ENCODE measurements at places on chromosomes 13 and 19. TPM values are rescaled to one million over a fixed set of nuclear protein-coding genes. Genes with fewer than 3 reads are reported as not detected.

DNA sequence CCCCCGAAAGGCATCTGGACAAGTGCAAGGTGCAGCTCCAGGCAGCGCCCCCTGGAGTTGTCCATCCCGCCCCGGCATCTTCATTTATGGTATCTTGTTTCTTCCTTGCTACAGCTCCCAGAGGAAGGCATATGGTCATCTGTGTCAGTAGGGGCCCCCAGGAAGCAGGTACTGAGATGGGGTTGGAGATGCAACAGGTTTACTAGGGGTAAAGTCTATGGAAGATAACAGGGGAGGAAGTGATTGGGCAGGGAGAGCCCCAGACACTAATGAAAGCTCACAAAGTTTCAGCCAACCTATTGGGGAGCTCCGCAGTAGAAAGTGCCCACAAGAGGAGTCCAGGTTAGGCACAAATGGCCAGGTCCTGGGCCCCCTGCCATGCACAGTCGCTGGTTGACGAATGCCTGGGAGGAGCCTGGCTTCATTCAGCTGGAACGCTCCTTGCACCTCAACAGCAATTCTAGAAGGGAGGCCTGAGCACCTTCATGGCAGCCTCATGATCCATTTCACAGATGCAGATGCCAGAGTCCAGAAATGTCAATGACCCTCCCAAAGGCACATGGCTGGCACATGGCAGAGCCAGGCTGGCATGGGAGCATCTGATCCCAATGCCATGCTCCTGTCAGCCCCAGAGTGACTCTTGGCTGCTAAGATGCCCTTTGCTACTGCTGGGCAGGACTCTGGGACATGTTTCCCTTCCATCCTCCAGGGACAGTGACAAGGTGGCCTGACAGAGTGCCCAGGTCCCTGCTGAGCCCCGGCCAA, 23.8 kb upstream of the PEPD start:
- no peak for DNase-seq

DNA sequence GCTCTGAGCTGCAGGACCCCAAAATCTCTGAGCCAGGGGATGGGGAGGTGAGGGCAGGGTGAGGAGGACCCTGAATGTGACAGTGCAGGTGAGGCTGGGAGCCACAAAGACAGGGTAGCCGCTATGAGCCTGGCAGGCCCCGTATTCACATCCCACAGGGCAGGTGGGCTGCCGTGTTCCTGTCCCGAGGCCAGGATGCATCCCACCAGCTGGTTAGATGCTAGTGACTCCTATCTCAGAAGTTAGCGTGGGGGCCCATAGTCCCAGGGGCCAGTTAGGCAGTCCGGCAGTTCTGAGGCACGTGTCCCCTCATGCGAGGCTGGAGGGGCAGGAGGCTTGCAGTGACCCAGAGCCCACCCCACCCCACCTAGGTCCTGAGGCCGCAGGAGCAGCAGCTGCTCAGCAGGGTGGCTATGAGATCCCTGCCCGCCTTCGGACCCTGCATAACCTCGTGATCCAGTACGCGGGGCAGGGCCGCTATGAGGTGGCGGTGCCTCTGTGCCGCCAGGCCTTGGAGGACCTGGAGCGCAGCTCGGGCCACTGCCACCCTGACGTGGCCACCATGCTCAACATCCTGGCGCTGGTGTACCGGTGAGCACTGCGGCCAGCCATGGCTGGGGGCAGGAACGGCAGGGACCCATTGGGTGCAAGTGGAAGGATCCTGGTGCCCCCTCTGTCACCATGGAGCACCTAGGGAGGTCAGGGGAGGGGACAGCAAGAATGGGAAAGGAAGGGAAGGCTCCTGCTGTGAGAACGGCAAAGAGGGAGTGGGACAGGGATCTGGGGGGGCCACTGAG, 7.2 kb downstream of the KLC3 start:
- no peak for DNase-seq

DNA sequence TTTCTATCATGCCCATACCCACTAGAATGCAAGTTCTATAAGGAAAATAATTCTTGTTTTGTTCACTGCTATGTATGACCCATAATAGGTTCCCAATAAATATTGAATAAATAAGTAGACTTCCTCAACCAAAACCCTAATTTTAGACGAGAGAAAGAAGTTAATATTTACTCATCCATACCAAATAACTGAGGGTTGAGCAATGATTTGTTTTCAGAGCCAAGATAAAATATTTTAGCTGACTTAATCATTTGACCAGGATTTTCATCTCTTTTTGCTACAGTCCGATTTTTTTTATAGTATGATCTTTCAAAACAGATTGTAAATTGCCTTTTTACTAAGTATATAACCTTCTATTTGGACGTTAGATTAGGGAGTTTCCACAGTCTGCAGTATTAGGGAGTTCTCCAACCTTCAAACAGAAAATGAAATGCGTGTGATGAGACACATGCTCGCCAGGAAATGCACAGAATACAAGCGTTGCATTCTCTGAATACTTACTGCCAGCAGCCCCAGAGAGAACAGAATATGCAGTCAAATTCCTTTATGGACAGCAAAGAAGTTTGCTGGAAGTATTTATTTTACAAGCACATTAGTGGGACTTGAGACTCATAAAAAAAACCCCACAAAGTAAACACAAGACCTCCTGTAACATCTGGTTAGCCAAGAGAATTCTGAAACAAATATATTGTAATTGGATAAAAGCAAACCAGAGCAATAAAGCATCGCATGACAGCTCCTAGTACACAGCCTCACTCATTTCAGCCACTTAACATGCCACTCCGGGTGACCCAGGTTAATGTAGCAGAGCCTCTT, 230.0 kb downstream of the MYO16 start:
- peak; percentile 87 for DNase-seq

The CFAP97D2 gene
- total RNA-seq, result not detected

The MARK4 gene
- 3.7 TPM for total RNA-seq

The LGI4 gene
- total RNA-seq, result not detected

The ZNF665 gene
- 5.2 TPM for total RNA-seq

Data from H4 (cell line).